ENCODE measurements at places on chromosomes 11 and 22.

DNA sequence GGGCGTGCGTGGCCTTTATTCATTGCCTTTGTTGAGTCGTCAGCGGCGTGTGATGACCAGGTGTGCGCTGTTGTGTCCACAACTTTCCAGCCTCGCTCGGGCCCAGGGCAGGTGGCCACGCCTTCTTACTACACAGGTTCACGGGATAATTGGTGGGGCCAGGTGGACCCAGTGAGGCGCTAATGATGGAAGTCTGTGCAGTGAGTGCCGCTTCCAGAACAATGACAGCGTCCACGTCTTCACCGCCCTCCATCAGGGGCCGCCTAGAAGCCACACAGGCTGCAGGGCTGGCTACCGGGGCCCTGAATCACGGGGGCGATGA lies 1197.3 kb downstream of the BRD1 start:
- no peak for DNase-seq

DNA sequence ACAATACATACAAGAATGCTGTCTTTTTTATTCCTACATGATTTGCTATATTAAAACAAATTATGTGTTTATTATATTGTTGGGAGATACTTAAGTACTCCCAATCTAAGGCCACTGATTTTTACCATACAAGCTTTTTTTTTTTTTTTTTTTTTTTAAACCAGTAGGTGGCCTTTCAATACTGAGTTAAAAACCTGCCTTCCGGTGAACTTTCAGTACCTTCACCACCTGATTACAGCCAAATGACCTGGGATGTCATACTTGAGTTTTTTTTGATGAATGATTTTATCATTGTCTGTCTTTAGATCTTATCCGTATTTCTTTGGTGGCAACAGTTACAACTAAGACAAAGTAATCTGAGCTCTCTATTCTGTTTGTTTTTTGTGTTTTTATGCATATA lies 94.0 kb upstream of the FOLH1 start:
- DNase-seq = no peak

DNA sequence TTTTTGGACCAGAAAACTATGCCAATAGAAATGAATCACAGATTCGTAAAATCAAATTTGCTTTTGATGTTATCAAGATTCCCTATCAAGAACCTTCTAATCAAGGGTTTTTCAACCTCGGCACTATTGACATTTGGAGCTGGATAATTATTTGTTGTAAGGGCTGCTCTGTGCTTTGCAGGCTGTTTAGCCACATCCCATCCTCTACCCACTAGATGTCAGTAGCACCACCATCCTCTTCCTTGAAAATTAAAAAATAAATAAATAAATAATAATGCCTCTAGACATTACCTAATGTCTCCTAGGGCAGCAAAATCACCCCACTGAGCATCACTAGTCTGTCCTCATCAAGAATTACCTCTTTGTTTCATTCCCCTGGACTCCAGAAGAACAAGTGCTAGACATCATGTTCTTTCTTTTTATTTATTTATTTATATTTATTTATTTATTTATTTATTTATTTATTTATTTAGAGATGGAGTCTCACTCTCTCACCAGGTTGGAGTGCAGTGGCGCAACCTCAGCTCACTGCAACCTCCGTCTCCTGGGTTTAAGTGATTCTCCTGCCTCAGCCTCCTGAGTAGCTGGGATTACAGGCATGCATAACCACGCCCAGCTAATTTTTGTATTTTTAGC lies 744.7 kb downstream of the KCNA4 start:
- DNase-seq = no peak

- no peak for DNase-seq
These were observed 2.3 kb downstream of the RBX1 start for GRCh38 chr22:40953471-40953870.

DNA sequence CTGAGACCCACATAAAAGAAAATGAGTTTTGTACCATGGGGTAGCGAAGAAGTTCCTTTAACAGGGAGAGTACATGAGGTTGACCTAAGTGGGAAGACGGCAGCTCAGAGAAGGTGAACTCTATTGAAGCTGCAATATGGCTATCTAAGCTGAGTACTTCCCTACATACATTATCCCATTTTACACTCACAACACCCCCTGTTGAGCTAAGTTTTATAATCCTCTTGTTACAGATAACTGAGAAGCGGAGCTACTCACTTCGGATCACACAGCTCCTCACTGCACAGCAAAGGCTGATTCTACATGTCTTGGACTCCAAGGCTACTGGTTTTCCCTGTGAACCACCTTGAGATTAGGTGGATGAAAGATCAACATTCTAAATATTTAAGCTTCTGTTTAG lies 8.2 kb upstream of the PIWIL4 start:
- DNase-seq = no peak

GRCh38 chr22:47626428-47627390 lies 864.3 kb downstream of the TBC1D22A start:
- DNase-seq = no peak

GRCh38 chr22:20046730-20047129 lies 25.8 kb downstream of the TANGO2 start:
- DNase-seq = no peak

- no peak for DNase-seq
These were observed 15.2 kb downstream of the IGSF9B start for GRCh38 chr11:133941546-133941945.

DNA sequence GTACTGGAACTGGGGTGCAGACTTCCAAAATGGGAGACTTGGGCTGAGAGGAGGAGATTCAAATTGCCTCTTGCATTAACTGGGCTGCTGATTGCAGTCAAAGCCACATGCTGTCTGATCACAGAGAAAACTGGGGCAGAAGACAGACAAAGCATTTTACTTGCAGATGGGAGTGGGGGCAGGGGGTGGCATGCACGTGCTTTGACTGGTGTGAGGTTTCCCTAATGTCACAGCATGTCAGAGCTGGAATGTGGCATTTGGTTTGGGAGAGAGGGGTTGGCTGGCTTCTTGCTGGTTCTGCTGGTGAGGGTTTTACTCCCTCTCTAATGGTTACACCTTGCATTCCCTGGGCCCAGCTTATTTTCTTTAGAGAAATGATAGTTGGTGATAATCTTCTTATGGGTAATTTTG lies 2.9 kb downstream of the TUB start:
- DNase-seq = no peak

- DNase-seq = no peak
These were observed 306.1 kb upstream of the DDI1 start for GRCh38 chr11:103730131-103730940.

GRCh38 chr11:125724125-125724524 lies 22.0 kb upstream of the PATE1 start:
- DNase-seq = no peak

- DNase-seq = no peak
These were observed 5.3 kb downstream of the LSP1 start for GRCh38 chr11:1858154-1858553.

DNA sequence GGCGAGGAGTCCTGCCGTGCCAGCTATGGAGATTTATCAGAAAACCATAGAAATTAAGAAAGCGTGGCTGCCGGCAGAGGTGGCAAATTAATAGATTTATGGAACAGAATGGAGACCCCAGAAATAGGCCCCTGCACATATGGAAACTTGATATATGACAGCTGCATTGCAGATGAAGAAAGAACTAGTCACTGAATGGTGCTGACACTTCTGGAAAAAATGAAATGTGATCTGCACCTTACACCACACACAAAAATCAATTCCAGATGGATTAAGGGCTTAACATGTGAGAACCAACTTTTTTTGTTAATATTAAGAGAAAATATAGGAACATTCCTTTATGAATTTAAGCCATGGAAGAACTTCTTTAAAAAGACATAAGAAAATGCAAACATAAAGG lies 40.3 kb upstream of the TSKU start:
- DNase-seq = no peak

- DNase-seq = no peak
These were observed 49.6 kb upstream of the SLC35C1 start for GRCh38 chr11:45755281-45755859.

DNA sequence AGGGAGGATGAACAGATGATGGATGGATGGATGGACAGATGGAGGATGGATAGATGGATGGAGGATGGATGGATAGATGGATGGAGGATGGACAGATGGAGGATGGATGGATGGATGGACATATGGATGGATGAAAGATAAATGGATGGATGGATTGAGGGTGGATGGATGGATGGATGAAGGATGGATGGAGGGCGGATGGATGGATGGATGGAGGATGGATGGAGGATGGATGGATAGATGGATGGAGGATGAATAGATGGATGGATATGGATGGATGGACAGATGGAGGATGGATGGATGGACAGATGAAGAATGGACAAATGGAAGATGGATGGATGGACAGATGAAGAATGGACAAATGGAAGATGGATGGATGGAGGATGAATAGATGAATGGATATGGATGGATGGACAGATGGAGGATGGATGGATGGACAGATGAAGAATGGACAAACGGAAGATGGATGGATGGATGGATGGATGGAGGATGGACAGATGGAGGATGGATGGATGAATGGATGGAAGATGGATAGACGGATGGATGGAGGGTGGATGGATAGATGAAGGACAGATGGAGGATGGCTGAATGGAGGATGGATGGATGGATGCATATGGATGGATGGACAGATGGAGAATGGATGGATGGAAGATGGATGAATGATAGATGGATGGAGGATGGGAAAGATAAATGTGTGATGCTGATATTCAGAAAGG lies 7.4 kb downstream of the IFITM10 start:
- no peak for DNase-seq

GRCh38 chr11:116731821-116732220 lies 41.0 kb downstream of the BUD13 start:
- DNase-seq = no peak

DNA sequence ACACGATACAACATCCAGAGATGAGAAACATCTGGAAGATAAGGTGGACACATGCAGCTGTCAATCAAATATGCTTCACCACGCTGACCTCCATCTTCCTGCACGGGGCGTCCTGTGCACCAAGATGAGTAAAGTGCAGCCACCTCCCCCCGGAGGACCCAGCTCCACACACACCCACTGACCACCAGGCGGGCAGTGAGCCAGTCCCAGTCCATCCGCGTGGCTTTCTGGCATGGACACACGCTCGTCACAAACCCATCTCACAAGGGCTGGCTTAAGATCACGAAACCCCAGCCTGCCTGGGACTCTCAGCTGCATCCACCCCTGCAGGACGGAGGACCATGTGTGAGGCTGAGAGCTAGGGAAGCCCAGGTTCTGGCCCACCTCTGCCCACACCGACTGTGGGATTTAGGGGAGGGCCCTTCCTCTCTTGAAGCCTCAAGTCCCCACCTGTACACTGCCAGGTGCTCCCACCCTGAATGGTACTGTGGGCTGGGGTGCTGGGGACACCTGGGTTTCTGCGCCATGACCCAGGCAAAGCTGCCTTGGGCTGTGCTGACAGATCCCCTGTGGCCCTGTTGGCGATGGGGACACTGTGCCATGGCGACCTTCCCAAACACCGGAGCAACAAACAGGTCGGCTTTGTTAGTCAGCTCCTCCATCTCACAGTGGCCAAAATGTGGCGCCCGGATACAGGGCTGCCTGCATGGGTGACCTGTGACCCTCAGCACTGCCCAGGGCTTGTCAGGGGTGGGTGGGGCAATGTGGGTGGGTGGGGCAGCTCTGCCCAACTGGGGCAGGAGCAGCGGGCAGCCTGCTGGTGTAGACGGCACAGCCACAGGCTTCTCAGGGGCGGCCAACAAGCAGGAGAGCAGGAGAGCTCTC lies 629.0 kb downstream of the TBC1D22A start:
- DNase-seq = no peak

- no peak for DNase-seq
These were observed 20.8 kb upstream of the SNX19 start for GRCh38 chr11:130937051-130937450.

Measured in stimulated activated CD8-positive, alpha-beta memory T cell treated with anti-CD3 and anti-CD28 coated beads, Interleukin-12 subunit alpha, Interleukin-12 subunit beta, amount 100 ng/mL, for 1 hour (primary cell).